ENCODE measurements at places on chromosomes 7 and 10.
A peak's percentile ranks its signal among the peaks of the same experiment; 100 is the strongest.

DNA sequence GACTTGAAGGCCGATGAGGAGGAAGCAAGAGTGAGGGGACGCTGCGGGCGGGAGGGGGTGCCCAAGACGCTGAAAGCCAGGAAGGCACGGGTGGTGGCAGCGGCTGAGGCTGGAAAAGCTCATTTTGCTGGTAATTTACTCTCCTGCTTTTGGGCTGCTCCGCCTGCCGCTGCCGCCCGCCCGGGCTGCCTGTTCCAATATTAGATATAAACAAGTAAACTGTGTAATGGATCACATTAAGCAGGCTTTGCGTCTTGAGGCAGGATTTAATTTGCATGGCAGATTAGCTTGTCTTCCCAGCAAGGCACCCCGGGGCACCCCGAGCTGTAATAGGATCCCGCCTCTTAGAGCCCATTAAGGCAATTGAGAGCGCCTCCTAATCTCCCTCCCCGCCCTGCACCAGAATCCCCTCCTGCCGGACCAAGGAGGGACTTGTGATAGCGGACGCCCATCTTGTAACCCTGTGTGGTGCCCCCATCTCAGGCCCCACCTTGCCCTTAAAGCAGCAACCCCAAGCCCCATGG lies 46.1 kb upstream of the SLF2 start:
- H3K27ac ChIP-seq = no peak overlapping the region
- H3K4me1 ChIP-seq = no peaks in the 10 kb centered on the region
- DNase-seq = no peak
- no peaks in the 10 kb centered on the region for H3K36me3 ChIP-seq
- H3K4me3 ChIP-seq = no peak overlapping the region

DNA sequence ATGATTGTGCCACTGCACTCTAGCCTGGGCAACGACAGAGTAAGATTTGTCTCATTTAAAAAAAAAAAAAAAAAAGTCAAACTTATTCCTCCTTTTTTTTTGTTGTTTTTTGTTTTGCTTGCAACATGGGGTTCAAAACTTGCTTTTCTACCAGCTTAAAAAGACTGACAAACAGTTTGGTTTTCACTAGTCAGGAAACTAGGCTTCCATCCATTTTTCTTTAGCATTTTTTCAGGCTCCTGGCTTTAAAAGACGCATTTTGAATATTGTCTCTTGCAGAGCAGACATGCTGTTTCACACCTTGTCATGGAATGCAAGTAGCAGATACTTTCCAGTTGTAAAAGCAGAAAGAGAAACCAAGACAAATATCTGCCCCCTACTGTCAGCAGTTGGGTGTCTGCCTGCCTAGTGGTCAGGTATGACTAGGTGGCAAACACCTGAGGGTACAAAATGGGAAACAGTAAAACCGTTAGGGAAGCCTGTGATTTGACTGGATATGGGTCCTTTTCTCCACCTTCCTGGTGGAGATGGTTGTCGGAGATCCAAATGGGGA lies 139.9 kb downstream of the CCDC71L start:
- no peak for DNase-seq
- no peaks in the 10 kb centered on the region for H3K36me3 ChIP-seq

DNA sequence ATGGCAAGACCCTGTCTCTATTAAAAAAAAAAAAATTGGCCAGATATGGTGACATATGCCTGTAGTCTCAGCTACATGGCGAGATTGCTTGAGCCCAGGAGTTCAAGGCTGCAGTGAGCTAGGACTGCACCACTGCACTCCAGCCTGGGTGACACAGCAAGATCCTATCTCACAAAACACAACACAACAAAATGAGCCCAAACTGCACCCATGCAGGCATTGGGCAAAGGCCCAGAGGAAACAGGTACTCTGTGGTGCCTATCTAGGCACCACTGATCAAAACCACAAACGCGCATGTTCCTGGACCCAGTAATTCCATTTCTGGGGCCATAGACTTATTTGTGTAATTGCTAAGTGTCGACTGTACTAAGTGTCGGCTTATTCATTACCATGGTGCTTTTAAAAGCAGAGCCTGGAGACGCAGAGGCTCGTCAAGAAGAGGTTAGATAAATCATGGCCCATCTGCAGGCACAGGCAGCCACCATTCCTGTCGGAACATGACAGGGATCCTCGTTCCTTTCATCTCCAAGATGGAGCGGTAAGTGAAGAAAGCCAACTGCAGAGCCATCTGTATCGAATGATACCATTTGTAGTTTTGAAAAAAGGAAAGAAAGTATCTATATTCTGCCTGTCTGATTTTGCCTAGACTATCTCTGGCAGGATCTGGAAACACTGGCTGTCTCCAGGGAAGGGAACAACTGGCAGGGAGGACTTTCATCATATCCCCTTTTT lies 160.4 kb upstream of the RHEB start:
- H3K27me3 ChIP-seq = no peaks in the 10 kb centered on the region
- H3K27ac ChIP-seq = no peak overlapping the region
- peaks cover 3% of the 10 kb centered on the region for H3K4me1 ChIP-seq
- no peak overlapping the region for H3K4me3 ChIP-seq
- H3K36me3 ChIP-seq = no peaks in the 10 kb centered on the region

GRCh38 chr7:80257756-80258155 lies 123.1 kb downstream of the GNAI1 start:
- no peaks in the 10 kb centered on the region for H3K27me3 ChIP-seq
- no peak overlapping the region for H3K27ac ChIP-seq
- H3K4me3 ChIP-seq = no peak overlapping the region
- no peaks in the 10 kb centered on the region for H3K36me3 ChIP-seq
- no peak for DNase-seq

DNA sequence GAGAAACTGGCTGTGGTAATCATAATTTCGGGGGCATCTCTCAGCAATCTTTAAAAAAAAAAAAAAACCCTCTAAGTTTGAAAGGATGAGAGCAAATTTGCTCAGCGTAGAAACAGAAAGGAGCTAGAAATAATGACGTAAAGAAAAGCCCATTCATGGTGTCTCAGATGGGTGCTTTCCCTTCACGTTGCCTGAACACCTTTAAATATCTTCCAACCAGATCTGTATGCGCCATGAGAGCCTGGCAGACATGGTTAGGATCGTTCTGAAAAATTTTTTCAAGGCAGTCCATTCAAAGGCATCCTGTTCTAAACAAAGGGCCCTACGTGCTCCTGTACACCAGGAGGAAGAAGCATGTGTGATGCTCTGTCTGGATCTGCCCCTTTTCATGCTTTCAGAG lies 141.2 kb upstream of the C1QL3 start:
- H3K36me3 ChIP-seq = no peaks in the 10 kb centered on the region
- no peaks in the 10 kb centered on the region for H3K27me3 ChIP-seq
- no peak overlapping the region for H3K27ac ChIP-seq
- no peak for DNase-seq
- H3K4me3 ChIP-seq = no peak overlapping the region

GRCh38 chr10:48475943-48476278 lies 129.0 kb downstream of the ARHGAP22 start:
- no peaks in the 10 kb centered on the region for H3K27me3 ChIP-seq
- peaks cover 7% of the 10 kb centered on the region for H3K4me1 ChIP-seq
- DNase-seq = no peak
- H3K36me3 ChIP-seq = no peaks in the 10 kb centered on the region
- H3K4me3 ChIP-seq = no peak overlapping the region

GRCh38 chr7:149762089-149762488 lies 11.3 kb downstream of the ZNF467 start:
- H3K4me3 ChIP-seq = no peak overlapping the region
- no peaks in the 10 kb centered on the region for H3K4me1 ChIP-seq
- H3K27me3 ChIP-seq = no peaks in the 10 kb centered on the region
- H3K36me3 ChIP-seq = no peaks in the 10 kb centered on the region
- H3K27ac ChIP-seq = no peak overlapping the region
- DNase-seq = no peak

DNA sequence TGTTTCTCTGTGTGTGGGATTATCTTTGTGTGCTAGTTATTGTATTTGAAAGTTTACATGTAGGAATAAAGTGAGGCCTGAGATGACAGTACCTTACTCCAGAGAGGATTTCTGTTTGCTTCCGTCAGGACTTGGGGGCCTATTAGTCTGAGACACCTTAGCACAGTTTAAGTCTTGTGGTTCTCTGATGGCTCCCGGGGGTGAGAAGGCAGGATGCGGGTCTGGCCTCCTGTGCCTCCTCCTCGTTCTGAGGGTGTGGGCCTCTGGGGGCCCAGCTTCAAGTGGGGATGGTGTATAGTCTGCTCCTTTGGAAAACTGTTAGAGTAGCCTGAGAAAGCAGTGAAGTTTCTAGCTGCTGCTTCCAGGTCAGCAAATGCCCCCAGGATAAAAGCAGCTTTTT lies 12.4 kb downstream of the MTURN start:
- peaks cover 8% of the 10 kb centered on the region for H3K4me1 ChIP-seq
- no peaks in the 10 kb centered on the region for H3K27me3 ChIP-seq
- no peak overlapping the region for H3K27ac ChIP-seq
- H3K36me3 ChIP-seq = no peaks in the 10 kb centered on the region
- no peak for DNase-seq

- peaks cover 23% of the 10 kb centered on the region for H3K27me3 ChIP-seq
- H3K36me3 ChIP-seq = no peaks in the 10 kb centered on the region
- H3K4me1 ChIP-seq = peaks cover 20% of the 10 kb centered on the region
- DNase-seq = no peak
These were observed 79.9 kb upstream of the EN2 start for GRCh38 chr7:155377838-155378579.

DNA sequence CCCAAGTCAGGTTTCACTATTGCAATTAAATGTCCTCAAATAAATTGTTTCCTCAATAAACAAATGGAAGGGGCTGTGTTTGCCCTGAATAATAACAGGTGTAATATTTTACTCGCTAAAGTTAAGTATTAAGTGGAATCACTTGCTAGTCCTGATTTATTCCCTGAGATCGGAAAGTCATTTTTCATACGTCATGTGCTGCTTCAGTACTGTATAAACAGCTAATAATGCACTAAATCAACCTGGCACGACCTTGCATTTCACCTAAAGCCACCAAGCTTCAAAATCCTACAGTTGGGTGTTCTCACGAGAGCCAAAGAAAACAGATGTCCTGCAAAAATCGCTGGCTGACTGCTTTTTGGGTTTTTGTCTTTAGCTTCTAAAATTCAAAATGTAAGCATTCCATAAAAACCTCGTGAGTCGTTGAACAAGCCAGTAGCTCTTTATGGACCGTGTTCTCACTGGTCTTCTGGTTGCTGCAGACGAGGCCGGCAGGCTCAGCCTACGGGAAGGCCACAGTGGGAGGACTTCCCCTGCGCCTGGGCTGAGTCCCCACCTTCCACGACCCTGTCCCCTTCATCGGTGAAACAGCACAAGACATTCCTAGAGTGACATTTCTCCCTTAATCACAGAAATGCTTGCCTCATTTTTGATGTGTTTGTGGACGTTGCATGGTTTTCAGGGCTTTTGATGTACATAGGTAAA lies 17.9 kb upstream of the MNX1 start:
- no peak for DNase-seq
- H3K4me3 ChIP-seq = no peak overlapping the region
- no peaks in the 10 kb centered on the region for H3K4me1 ChIP-seq
- H3K36me3 ChIP-seq = no peaks in the 10 kb centered on the region

DNA sequence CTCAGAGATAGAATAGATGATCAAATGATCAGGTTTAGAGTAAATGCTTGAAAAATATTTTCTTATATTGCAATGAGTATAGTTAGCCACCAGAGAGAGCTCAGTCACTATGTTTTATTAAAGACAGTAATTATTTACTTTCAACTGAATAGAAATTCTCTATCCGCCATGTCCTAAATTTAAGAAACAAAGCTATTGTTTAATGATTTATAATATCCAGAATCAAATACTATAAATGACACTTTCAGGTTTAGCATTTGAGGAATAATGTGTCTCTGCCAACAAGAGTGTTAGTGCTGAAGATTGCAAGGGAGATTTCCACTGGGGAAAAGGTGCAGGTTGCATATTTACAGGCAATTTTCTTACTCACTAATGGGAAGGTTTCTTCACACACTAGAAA lies 184.7 kb downstream of the DGKB start:
- no peaks in the 10 kb centered on the region for H3K36me3 ChIP-seq
- H3K4me1 ChIP-seq = no peaks in the 10 kb centered on the region
- H3K4me3 ChIP-seq = no peak overlapping the region
- no peak overlapping the region for H3K27ac ChIP-seq
- H3K27me3 ChIP-seq = no peaks in the 10 kb centered on the region

- DNase-seq = peak; percentile 12
- H3K27ac ChIP-seq = peak overlapping the region; percentile 44
- no peaks in the 10 kb centered on the region for H3K27me3 ChIP-seq
These were observed 26.4 kb downstream of the CDK6 start for GRCh38 chr7:92809760-92810573.

GRCh38 chr7:157320608-157320980 lies 16.2 kb upstream of the DNAJB6 start:
- no peaks in the 10 kb centered on the region for H3K36me3 ChIP-seq
- H3K4me3 ChIP-seq = peak overlapping the region; percentile 42
- DNase-seq = no peak
- no peaks in the 10 kb centered on the region for H3K27me3 ChIP-seq

GRCh38 chr10:72061491-72061890 lies 26.9 kb downstream of the SPOCK2 start:
- no peaks in the 10 kb centered on the region for H3K36me3 ChIP-seq
- no peaks in the 10 kb centered on the region for H3K4me1 ChIP-seq
- no peak overlapping the region for H3K4me3 ChIP-seq
- no peaks in the 10 kb centered on the region for H3K27me3 ChIP-seq

- DNase-seq = no peak
- no peaks in the 10 kb centered on the region for H3K4me1 ChIP-seq
- no peaks in the 10 kb centered on the region for H3K27me3 ChIP-seq
- H3K4me3 ChIP-seq = no peak overlapping the region
- H3K27ac ChIP-seq = no peak overlapping the region
These were observed 107.3 kb upstream of the SGCE start for GRCh38 chr7:94763268-94763667.

DNA sequence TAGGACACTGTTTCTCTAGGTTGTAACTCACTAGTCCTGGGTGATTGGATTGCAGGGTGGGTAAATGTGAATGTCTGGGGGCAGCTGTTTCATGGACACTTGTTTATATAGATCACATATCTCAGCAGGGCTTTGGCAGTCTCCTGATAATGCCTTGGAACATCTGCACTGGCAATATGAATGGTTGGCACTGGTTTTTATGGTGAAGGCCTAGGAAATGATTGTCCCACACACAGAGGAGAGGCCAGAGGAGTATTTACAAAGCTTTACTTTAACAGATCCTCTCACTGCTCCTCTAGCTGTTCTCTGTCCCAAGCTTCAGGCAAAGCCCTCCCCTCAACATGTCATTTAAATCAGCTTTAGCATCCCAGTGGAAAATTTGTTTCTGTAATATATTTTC lies 171.3 kb upstream of the STEAP4 start:
- DNase-seq = no peak
- no peaks in the 10 kb centered on the region for H3K36me3 ChIP-seq
- H3K4me3 ChIP-seq = no peak overlapping the region
- no peaks in the 10 kb centered on the region for H3K27me3 ChIP-seq
- no peak overlapping the region for H3K27ac ChIP-seq
